ENCODE measurements at places on chromosomes 12 and 14. TPM values are rescaled to one million over a fixed set of nuclear protein-coding genes. Genes with fewer than 3 reads are reported as not detected.

- DNase-seq: no peak
- no peak overlapping the region for H3K27ac ChIP-seq
- no peaks in the 10 kb centered on the region for H3K36me3 ChIP-seq
Observed at GRCh38 chr14:75499084-75499875, 23.0 kb upstream of the BATF start.

DNA sequence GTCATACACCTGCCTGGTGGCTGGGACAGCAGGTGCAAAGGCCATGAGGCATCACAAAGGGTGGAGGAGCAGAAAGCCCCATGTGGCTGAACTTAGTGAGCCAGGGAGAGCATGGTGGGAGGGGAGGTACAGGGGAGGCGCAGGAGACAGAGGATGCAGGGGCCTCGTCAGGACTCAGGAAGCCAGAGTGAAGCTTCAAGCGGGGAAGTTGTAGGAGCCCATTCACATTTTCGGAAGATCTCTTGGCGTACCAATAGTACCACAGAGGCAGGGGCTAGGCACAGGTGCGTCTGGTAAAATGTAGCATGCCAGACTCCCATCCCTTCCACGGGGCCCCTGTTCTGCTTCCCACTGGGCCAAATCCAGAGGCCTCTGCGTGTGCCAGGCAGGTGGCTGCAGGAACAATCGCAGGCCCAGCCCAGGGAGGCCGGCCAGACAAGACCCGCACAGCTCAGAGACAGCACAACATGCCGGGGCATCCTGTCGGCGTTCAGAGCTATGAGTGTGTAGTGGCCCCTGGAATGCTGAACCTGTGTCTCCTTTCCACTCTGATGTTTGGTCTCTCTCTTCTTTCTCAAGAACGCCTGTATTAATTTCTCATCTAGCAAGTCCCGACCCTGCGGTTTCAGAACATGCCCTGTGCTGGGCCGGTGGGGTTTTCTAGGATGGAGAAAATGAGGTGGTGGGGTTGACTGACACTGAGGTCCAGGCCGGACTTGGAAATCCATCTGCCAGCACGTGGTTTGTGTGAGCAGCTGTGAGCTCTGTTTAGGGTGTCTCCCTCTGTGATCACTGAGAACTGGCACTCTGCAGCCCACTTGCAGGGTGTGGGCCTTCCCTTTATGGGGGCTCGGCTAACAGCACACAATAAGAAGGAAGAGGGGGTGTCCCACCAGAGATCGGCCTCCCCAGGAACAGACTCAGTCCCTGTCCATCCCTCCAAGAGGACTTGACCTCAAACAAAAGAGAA is 5.5 kb upstream of the TMEM132D start:
- DNase-seq: no peak
- H3K27me3 ChIP-seq: peaks cover 18% of the 10 kb centered on the region
- no peak overlapping the region for H3K4me3 ChIP-seq
- H3K27ac ChIP-seq: no peak overlapping the region
- H3K36me3 ChIP-seq: peaks cover 20% of the 10 kb centered on the region

VDR gene
- total RNA-seq: 2.3 TPM

DNA sequence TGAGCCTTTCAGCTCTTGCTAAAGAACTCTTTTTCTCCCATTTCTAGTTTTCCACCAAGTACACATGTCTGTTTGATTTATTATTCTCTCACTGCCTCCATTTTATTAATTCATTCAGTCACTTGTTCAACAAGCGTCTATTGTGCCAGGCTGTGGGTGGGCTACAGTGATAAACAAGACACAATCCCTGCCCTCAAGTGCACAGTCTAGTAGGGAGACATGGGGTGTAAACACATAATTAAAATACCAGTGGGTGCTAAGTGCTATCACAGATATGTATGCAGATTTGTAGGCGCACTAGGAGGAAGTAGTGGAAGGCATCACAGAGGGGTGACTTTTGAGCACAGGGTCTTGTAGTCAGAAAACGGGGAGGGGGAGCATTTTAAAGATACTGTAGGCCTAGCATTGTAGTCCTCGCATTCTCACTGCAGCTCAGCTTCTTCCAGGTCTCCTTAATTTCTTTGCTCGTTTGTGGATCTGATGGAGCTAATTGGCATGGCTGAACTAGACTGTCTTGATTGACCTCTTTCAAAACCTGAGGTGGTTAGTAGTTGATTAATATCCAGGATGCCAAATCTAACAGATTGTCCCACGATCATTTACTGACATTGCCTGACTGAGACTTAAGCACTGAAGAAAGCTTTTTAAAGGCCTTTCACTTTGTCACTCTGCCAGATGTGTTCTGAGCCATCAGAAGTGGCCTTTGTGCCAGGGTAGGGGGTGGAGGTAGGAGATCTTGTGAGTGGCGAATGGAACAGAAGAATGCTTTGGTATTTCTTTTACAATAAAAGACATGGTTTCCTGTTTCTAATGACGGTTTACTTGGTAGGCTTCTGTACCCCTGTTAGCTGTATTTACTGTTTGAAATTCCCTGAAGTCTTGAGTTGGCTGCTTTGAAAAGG is 116.9 kb downstream of the DIP2B start:
- no peak for DNase-seq
- H3K27me3 ChIP-seq: peaks cover 2% of the 10 kb centered on the region
- peak overlapping the region; percentile 19 for H3K4me3 ChIP-seq
- peaks cover 61% of the 10 kb centered on the region for H3K4me1 ChIP-seq
- peak overlapping the region; percentile 89 for H3K27ac ChIP-seq
- peaks cover 2% of the 10 kb centered on the region for H3K36me3 ChIP-seq

DNA sequence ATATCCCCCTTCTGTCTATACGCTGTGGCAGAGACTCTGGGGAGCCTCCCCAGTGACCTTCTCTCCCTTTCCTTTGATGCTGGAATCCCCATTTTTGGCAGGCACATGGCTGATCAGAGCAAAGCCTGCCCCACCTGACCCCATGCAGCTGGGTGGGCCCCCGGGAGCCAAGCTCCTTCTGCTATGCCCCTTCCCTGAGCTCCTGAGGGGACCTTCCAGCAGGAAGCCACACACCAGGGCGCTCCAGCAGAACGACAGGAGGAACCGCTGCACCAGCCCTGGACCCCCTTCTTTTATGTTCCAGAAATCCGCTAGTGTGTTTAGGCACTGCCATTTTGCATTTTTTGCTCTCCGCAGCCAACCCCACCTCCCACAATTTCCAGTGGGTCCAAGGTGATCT is 44.6 kb downstream of the TRAFD1 start:
- no peak overlapping the region for H3K4me3 ChIP-seq
- H3K27ac ChIP-seq: no peak overlapping the region
- H3K27me3 ChIP-seq: peaks cover 15% of the 10 kb centered on the region
- no peak for DNase-seq

CD69 gene
- 0.69 TPM for total RNA-seq

DNA sequence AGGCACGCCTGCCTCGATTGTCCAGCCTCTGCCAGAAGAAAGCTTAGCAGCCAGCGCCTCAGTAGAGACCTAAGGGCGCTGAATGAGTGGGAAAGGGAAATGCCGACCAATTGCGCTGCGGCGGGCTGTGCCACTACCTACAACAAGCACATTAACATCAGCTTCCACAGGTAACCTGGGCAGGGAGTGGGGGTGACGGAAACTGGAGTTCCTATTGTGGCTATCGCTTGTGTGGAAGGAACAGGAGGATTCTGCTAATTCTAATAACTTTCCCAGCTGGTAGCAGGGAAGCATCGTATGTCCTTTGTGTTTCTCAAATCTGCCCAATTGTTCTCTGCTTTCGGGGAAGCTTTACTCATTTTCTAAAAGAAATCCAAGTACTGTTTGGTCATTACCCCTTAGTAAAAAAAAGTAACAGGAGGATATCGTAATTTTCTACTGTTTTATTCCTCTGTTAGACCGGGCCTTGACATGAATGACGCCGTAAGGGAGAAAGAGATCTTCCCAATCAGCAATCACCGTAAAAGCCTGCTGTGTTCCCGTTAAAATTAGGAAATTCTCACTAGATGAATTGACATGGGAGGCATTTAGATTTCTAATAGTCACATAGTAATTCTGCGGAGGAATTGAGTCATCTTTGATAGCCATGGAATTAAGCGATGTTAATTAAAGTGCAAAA is 449 bp downstream of the THAP2 start:
- H3K36me3 ChIP-seq: peaks cover 16% of the 10 kb centered on the region
- peak overlapping the region; percentile 100 for H3K27ac ChIP-seq
- peaks cover 28% of the 10 kb centered on the region for H3K4me1 ChIP-seq

DNA sequence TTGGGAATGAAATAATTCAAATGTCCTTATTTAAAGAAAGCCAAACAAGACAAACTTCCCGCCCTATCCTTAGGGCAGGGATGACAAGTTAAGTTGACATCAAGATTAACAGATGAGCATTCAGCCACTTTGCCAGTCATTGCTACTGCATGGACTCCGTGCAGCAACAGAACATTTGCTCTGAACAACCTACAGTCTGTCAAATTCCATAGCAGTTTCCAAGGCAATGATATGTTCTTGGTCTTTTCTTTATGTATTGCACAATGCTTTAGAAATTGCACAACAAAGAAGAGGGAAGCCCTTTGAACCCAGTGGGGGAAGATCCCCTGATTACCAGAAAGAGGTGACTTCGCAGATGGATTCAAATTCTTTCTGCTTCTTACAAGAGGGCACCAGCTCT is 269.8 kb downstream of the BCAT1 start:
- no peaks in the 10 kb centered on the region for H3K36me3 ChIP-seq
- no peak overlapping the region for H3K27ac ChIP-seq
- no peaks in the 10 kb centered on the region for H3K4me1 ChIP-seq
- no peaks in the 10 kb centered on the region for H3K27me3 ChIP-seq

DNA sequence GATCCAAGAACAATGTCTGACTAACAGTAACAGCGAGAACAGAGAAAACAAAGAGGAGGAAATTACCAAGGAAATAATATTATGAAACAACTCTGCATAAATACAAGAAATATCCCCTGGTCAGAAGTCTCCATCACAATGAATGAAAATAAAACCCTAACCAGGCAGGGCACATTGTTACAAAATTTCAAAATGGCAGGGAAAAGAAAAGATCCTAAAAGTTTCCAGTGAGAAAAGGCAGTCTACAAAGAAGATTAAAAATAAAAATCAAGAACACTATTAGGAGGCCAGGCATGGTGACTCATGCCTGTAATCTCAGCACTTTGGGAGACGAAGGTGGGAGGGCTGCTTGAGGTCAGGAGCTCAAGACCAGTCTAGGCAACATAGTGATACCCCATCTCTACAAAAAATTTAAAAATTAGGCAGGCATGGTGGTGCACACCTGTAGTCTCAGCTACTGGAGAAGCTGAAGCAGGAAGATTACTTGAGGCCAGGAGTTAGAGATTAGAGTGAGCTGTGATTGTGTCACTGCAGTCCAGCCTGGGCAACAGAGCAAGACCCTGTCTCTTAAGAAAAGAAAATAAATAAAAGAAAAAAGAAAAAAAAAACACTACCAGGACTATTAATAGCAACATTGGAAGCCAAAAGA is 47.8 kb downstream of the FERMT2 start:
- H3K27ac ChIP-seq: peak overlapping the region; percentile 40
- no peak for DNase-seq
- H3K4me1 ChIP-seq: peaks cover 16% of the 10 kb centered on the region
- no peaks in the 10 kb centered on the region for H3K27me3 ChIP-seq

RTN1 gene
- 2.1 TPM for total RNA-seq

DNA sequence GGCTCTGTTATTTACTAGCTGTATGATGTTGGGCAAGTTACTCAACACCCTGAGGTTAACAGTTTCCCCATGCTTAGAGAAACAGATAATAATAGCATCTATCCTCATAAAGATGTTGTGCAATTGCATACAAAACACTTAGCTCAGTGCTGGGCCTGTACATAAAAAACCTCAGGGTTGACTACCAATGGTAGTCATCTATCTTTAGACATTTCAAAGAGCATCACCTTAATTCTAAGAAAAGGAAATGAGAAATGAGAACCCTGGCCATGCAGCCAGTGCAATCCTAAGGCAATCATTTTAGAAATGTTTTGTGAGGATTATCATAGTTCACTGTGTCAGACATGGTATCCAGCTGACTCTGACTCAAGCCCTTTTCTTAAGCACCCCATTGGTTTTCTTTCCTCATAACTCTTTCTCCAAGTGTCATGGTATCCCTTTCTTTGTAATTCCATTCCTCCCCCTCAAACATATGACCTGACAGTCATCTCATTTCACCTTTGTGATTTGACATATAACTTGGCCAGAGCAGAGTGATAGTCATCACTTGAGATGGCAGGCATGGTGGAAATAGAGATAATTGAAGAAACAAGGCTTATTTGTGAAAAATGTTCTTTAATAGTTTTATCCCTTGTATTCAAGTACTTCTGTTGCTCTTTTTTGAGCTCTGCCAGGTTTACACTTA is 29.5 kb upstream of the OSBPL8 start:
- no peaks in the 10 kb centered on the region for H3K27me3 ChIP-seq
- no peaks in the 10 kb centered on the region for H3K36me3 ChIP-seq
- H3K27ac ChIP-seq: no peak overlapping the region
- no peak for DNase-seq

DNA sequence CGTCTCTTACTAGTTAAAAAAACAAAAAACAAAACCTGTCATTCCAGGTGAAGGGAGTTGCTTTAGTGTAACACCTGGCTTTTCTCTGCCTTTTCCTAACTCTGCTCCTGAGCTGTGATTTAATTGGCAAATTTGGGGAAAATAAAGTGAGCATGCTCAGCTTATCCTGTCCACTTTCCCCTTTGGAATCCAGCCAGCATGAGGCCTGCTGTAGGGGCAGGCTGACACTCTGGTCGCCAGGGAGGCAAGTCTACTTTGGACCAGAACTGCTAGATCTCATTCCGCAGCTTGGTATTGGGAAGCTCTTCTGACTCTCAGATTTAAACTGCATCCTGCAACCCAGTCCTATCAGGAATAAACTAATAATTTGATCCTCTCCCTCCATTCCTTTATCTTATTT is 30.1 kb downstream of the CDKN1B start:
- H3K36me3 ChIP-seq: no peaks in the 10 kb centered on the region
- H3K4me3 ChIP-seq: no peak overlapping the region
- H3K27ac ChIP-seq: no peak overlapping the region
- no peaks in the 10 kb centered on the region for H3K4me1 ChIP-seq

GRCh38 chr12:121025442-121026226 is 9.3 kb upstream of the C12orf43 start:
- H3K4me1 ChIP-seq: peaks cover 3% of the 10 kb centered on the region
- DNase-seq: no peak
- H3K27ac ChIP-seq: no peak overlapping the region
- H3K36me3 ChIP-seq: no peaks in the 10 kb centered on the region
- H3K27me3 ChIP-seq: no peaks in the 10 kb centered on the region

Data from endothelial cell (in vitro differentiated cells).